Stimulated activated naive CD4-positive, alpha-beta T cell (primary cell): ENCODE measurements at places on chromosomes 11 and 22.

DNA sequence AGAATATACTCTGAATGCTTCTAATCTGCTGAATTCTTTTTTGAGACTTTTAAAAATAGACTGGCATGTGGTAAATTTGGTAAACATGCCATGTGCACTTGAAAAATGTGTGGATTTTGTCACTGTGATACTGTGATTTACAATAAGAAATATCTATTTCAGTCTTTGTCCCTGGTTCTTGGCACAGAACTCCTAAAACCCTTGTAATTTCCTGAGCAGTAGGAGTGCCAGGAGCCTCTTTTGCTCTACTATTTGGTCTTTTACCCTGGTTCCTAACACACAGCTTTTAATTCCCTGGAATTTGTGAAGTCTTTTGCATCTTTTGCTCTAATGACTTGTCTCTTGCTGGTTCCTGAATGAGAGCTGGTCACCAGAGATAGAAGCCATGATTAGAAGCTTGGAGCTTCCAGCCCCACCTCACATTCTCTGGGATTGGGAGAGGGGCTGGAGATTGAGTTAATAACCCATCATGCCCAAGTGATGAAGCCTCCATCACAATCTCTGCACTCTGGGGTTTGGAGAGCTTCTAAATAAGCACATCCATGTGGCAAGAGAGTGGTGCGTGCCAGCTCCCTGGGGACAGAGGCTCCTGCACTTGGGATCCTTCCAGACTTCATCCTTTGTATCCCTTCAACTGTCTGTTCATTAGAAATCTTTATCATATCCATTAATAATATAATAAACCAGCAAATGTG, 27.2 kb upstream of the SYT13 start:
- DNase-seq, result no peak

DNA sequence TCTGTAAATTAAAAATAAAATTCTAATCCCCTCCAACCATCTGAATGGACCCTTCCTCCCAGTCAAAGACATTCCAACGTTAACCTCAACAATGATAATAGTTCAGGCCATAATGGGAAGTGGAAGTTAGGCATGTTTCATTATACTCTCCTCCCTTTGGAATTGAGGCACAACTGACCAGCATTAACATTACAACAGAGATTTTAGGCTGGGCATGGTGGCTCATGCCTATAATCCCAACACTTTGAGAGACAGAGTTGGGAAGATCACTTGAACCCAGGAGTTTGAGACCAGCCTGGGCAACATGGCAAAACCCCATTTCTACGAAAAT, 2.4 kb upstream of the CTSF start:
- DNase-seq, result no peak

DNA sequence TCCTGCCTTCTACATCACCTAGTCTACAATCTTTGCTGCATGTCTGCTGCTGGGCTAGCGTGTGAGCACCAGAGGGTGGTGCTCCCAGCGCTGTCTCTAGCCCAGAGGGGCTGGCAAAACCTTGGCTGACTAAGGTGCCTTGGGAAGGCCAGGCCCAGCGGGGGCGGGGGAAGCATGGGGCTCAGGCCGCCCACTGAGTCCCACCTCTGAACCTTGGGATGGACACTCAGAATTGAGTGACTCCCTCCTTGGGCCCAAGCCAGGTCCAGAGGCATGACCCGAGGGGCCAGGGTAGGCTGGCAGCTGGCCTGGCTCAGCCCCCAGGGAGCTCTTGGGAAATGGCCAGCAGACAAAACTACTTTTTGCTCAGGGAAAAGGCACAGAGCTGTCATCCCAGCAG, 7.6 kb upstream of the GAL3ST1 start:
- no peak for DNase-seq

DNA sequence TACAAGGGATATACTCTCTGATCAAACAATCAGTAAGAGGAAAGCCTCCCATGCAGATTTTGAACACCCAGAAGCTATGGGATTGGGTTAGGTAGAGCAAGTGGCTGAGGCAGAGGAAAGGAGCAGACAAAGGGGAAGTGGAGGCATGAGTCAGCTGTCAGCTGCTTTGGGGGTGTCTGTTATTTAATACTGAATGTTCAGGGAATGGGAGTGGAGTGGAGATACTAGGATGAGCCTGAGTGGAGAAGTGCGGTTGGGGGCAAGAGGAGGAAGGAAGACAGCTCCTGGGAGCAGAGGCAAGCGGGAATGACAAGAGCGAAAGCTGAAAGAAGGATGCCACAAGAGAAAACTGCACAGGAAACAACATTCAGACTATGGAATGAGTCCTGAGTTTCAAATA, 22.7 kb upstream of the TMPRSS5 start:
- DNase-seq, result no peak

DNA sequence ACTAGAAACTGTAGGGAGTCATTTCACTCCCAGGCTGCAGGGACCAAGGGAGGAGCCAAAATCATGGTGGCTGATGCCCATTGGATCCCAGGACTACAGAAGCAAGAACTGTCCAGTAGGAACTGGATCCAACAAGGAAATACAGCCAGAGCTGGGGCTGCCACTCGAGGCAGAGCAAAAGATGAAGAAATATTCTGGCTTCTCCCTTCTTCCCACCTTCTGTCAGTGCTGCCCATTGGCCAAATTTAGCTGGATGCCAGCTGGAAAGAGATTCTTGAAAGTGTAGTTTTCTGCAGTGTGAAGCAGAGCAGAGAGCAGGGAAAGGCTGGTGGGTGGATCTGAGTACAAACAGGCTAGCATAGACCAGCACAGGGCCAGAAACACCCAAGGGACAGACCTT, 45.6 kb downstream of the COMMD9 start:
- DNase-seq, result no peak

DNA sequence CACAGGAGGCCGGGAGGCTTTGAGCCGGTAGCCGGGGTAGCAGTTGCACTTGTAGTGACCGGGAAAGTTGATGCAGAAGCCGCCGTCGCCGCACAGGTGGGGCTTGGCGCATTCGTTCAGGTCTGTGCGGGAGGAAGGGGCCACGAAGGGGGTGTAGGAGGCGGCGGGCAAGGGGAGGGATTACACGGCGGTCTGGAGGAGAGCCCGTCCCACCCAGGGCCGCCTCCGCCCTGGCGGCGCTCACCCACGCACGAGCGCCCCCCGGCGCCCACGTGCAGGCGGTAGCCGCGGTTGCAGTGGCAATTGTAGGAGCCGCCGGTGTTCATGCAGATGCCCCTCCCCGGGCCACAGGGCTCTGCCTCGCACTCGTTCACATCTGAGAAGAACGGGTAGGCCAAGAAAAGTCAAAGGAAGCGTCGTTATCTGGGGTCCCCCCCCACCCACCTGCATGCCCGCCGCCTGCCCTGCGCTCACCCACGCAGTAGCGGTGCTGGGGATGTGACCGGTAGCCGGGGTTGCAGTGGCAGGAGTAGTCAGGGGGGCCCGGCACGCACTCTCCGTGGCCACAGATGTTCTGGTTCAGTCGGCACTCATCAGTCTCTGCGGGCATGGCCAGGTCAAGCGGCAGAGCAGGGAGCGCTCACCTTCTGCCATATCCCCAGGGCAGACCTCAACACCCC, 10.6 kb downstream of the LTBP3 start:
- DNase-seq, result no peak

- no peak for DNase-seq
Observed at GRCh38 chr11:73114110-73114834, 27.8 kb downstream of the FCHSD2 start.

DNA sequence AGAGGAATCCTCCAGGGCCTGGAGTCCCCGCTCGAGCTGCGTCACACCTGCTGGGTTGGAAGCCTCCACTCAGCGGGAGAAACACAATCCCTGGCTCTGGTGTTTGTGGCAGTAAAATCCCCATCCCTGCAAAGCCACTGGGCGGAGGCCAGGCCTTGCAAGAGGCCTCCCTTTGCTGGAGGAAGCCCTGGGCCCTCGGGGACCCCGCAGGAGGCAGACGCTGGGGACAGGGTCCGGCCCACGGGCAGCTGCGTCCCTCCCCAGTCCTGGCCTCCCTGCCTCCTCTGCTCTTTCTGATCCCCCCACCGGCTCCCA, 194.7 kb downstream of the BRD1 start:
- DNase-seq, result no peak

DNA sequence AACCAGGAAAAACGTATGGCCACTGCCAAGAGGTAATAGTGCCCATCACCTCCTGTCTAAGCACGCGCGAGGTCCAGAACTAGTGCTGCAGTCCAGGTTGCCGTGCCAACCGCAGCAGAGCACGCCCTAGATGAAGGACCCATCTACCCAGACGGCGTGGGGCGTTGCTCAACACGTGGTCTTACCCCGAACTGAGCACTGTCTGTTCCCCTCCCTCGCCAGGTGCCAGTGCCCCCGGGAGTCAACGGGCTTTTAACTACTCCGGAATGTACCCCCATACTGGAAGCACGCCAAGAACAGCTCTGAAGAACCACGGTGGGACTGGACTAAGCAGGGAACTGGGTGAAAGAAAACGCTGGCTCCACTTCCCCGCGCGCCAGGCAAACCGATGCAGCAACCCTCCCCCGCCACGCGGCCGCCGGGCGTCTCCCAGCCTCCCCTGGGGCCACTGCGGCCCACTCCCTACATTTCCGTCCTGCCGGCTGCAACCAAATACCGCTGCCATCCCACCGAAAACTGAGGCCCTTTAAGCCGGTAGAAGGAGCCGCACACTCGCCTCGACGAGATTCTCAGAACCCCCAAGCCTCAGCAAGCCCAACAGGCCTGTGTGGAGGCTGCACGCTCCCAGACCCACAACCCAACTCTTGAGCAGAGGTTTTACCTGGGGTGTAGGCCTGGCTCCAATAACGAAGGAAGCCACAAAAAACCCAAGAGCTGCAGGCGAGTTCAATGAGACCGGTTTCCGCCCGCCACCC, at the start of gene HSPA8:
TSS of gene HSPA8 (minus strand) at position 734 of the 755 bp plus-strand sequence. CDS start 812 bp downstream, outside the sequence.
- DNase-seq, result peak; percentile 33

GRCh38 chr11:76561245-76561644, 109.3 kb downstream of the LRRC32 start:
- DNase-seq, result no peak

DNA sequence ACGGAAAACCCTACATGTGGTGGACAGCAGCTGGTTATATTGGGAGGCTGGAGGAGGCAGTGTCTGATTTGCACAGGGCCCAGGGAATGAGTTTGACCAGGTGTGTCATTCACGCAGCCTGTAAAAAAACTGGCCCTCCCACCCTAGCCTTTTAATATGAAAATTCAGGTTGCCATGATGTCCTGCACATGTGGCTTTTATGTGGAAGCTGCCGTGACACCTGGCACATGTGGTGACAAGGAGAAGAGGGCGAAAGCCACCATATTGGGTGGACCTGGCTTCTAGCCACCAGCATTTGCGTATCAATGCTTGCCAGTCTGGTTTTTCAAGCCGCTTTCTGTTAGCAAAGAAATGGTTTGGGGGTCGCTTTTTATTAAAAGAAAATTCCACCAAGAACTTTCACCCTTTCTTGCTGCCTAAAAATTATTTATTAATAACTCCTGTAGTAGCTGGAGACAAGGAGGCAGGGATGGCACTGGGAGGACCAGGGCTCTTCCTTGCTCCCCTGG, 43.4 kb downstream of the ZNF280B start:
- DNase-seq, result no peak

DNA sequence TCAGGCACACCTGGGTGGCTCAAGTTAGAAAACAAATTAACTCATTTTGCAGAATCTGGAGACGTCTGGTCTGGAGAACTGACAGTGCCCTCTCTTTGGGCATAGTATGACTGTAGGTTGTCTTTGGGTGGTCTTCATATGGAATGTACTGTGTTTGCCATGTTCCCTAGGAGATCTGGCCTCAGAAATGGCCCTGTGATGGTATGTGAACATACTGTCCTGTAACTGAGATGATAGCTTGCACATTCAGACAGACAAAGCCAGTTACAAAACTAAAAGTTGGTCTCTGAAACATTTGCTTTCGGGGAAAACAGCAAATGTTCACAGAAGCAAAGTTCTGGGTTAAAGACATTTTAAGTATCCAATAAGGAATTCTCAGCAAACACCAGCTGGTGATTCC, 29.7 kb downstream of the CD44 start:
- no peak for DNase-seq

- DNase-seq, result no peak
Observed at GRCh38 chr11:78364128-78364751, 53.4 kb downstream of the GAB2 start.

GRCh38 chr11:104522650-104523049, 358.7 kb upstream of the PDGFD start:
- DNase-seq, result no peak

DNA sequence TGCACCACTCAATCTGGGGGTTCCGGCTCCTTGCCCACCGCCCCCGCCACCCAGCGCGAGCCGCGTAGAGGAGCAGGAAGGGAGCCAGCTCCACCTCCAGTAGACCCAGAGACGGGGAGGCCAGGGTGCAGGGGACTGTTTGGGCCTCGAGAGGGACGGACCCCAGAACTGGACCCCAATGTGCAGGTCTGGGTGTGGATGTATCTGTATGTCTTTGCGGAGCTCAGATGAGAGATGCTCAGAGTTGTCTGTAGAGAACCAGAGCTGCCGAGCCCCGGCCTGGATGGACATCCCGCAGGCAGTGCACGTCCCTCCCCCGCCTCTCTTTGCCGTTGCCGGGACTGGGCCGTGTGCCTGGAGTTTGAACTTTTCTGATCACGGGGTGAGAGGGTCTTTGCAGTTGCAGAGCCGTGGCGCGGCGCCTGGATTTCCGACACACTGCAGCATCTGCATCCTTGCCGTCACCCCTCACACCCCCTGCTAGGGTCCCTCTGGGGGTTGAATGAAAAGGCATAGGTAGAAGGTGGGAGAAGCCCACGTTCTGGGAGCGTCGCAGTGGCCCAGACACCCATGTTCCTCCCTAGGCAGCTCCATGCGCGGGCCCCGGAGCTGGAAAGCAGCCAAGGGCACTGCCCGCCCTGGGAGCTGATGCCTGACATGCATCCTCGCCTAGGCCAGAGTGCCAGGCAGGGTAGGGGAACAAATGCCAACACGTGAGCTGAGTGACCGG, 105.2 kb downstream of the KCNQ1 start:
- no peak for DNase-seq

DNA sequence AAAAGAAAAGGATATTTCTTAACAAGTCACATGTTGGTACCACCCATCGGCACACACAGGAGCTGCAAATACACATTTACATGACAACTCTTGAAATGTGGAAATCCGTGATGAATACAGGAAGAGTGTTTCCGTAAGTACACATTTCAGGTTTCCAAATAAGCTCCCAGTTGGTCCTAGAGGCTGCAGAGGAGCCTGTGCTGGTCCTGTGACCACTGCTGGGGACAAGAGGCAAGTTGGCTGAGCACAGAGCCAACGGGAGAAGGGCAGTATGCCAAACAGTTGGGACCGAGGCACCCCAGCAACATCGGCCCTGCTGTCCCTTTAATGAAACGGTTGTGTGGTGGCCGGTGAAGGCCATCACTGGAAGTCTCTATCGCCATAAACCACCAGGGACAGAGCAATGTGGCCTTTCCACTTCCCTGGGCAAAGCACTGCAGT, 38.5 kb upstream of the ARFGAP3 start:
- no peak for DNase-seq

GRCh38 chr22:30029512-30029911, 50.8 kb upstream of the HORMAD2 start:
- DNase-seq, result no peak

- DNase-seq, result no peak
Observed at GRCh38 chr11:64690235-64690634, 32.8 kb downstream of the NRXN2 start.

DNA sequence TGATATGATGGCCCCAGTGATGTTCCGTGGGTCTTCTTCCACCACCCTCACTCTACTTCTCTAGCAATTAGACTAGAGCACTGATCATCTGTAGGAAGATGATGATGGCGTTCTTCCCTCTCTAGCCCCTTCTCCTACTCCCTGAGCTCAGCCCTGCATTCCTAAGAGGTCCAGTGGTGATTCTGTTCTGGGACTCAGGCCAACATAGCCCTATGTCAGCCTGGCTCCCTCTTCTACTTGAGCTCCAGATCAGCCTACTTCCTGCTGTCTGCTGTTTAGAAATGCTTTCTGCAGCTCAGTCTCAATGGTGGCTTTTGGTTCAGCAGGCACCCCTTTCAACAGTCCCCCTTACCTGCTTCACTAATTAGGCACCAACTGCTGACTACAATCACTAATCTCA, 86.1 kb upstream of the ZBED5 start:
- DNase-seq, result no peak
